ENCODE measurements at places on chromosomes 2 and 18.

DNA sequence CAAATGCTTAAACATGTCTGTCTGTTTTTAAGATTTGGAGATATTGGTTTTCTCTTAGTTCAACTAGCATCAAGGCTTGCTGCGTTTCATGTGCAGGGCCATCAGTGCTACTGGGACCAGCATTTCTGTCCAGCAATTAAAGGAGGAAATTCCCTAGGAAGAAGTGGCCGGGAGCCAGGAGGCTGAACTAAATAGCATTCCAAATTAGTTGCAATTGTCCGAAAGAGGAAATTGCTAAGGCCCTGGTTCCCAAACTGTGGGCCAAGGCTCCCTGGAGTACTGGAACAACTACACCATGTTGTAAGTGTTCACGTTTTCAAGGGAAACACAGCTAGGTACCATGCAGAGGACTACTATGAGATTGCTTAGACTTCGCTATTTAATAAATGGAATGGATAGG lies 257.9 kb downstream of the PTPRM start:
- no peak for DNase-seq

DNA sequence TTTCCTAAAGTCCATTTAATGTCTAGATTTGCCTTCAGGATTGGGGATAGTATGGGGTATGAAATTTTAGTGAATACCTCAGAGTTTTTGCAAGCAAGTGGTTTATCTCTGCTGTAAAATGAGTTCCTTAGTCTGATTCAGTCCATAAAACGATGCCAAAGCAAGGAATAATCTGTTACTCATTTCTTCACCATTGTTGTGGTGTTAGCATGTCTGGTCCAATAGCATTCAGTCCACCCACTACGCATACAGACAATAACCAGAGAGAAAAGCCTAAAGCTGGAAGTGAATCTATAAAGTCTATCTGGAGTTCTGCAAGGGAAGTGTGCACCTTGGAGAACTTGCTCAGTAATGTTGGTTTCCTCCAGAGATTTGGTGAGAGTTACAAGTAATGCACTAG lies 12.9 kb upstream of the DPP4 start:
- no peak for DNase-seq

GRCh38 chr2:64587561-64587960 lies 63.4 kb downstream of the AFTPH start:
- no peak for DNase-seq

DNA sequence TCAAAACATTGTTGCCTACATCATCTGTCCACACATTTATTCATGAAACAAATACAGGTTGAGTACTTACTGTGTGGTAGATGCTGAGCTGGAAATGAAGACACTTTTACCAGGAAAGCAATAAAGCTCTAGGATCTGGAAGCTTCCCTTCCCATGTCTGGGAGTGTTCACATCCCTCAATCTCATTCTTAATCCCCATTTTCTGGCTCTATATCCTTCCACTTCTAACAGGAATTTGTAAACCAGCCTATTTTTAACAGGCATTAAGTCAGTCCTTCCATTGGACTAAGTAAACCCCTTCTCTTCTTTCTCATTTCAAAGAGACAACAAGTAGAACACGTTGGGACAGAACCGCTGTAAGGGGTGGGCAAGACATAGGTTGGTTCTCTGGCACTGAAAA lies 589.5 kb downstream of the ARHGAP15 start:
- no peak for DNase-seq

GRCh38 chr18:62659698-62660097 lies 55.6 kb upstream of the PHLPP1 start:
- no peak for DNase-seq

- DNase-seq = no peak
Measured at GRCh38 chr2:241571821-241572620, 13.5 kb downstream of the BOK start.

DNA sequence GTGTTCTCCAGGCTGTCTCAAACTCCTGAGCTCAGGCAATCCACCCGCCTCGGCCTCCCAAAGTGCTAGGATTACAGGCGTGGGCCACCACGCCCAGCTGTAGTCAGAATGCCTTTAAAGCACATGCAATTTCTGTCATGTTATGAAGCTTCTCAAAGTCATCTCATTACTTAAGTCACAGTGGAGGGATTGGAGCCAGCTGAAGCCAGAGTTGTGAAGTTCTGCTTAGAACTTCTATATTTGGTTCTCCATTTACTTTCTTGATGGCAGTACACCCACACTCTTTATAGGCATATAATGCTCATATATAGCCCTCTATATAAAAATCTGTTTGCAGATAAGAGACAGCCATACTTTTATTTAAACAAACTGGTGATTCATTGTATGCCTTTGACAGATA lies 68.8 kb upstream of the CWC22 start:
- no peak for DNase-seq

- no peak for DNase-seq
Measured at GRCh38 chr18:3115447-3116030, 102.6 kb upstream of the LPIN2 start.

GRCh38 chr2:101089942-101090799 lies 61.0 kb downstream of the TBC1D8 start:
- DNase-seq = no peak

- DNase-seq = no peak
Measured at GRCh38 chr2:52639692-52640091, 1127.9 kb upstream of the CHAC2 start.

DNA sequence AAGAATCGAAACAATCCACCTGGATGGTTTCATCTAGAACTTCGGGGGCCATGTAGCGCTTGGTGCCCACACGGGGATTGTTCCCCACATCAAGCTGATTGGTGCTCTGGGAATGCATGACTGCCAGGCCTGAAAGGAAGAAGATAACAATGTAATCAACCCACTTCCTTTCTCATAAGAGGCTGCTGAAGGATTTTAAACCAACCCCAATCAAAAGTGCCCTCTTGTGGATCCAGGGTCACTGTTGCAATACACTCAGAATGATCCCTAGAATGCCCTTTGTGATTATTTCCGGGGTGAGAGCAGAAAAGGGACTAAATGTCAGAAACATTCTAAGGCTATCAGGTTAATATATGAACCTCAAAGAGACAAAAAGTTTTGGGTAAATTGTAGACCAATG lies 115.2 kb downstream of the ACVR1 start:
- no peak for DNase-seq

Data from DMS153 (cell line).